A673 (cell line): ENCODE measurements at places on chromosomes 2 and 18. TPM values are rescaled to one million over a fixed set of nuclear protein-coding genes. Genes with fewer than 3 reads are reported as not detected.

Gene UGT1A10
- not detected in 2 replicates for total RNA-seq

DNA sequence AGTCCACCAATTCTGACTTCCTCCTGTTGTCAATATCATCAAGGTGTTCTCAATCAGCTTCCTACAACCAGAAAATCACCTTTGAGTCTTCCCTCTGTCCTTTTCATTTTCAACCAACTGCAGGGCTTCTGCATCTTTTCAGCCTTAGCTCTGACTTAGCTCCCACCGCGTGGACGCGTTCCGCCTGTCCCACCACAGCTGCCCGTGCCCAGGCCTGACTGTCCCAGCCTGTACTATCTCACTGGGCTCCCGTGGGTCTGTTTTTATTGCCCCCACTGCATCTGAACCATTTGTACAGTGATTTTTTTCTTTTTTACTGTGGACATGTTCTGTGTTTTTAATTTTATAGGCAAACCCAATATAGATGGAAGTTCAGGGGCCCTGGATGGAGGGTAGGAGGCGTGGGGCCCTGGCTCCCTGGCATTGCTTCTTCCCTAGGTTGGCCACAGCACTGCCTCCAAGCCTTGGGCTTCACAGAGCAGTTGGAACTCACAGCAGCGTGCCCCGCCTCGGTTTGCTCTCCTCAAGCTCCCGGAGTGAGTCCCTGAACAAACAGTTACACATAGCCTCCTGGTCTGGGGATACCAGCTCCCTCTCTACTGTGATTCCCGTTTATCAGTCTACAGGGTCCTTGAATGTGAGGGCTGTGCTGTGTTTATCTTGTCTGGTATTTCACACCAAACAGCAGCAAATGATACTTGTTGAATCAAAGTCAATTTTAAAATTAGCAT is 280.6 kb upstream of the PXDN start:
- no peaks in the 10 kb centered on the region for H3K36me3 ChIP-seq
- H3K27me3 ChIP-seq, result no peaks in the 10 kb centered on the region
- H3K27ac ChIP-seq, result no peak overlapping the region
- H3K4me3 ChIP-seq, result no peak overlapping the region
- H3K4me1 ChIP-seq, result no peaks in the 10 kb centered on the region

DNA sequence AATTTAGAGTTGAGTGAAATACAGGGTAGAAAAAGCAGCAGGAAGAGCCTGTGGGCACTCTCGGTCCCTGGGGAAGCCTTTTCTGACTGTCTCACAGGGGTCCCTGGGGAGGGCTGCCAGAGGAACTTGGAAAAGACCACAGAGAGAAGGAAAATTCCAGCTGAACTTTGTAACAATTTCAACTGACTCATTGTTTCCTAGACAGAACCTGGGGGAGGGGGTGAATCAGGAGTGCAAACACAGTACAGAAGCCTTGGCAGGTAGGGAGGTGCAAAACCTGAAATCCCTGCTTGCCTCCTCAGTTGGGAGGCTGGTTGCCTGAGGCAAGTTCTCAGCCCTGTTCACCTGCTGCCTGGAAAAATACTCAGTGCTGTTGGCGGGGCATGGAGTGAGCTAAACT is 106.8 kb downstream of the GRB14 start:
- H3K27ac ChIP-seq, result no peak overlapping the region
- no peak overlapping the region for H3K4me3 ChIP-seq
- DNase-seq, result peak; percentile 68
- H3K36me3 ChIP-seq, result no peaks in the 10 kb centered on the region
- H3K4me1 ChIP-seq, result no peaks in the 10 kb centered on the region

DNA sequence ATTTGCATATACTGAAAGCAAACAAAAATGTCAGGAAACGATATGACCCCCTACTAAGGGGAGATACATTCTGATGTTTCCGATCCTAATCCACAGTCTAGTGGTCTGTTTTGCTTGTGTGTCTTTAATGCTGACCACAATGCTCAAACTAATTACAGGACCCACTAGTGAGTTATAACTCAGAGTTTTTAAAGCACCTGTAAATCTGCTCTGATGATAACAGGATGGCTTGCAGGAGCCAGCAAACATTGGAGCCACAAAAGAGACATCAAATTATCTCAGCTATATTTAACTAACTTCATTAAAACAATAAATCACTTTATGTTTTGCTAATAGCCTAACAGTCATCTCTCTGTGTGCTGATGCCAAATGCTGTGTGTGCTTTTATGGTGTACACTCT is 300.3 kb downstream of the NBAS start:
- no peak overlapping the region for H3K27ac ChIP-seq
- H3K27me3 ChIP-seq, result no peaks in the 10 kb centered on the region
- DNase-seq, result no peak

Gene EFEMP1
- total RNA-seq, result 0.15 TPM in 1 of 2 replicates, not detected in the other

GRCh38 chr2:180678625-180678972 is 301.8 kb upstream of the UBE2E3 start:
- H3K36me3 ChIP-seq, result no peaks in the 10 kb centered on the region
- H3K4me1 ChIP-seq, result no peaks in the 10 kb centered on the region
- no peaks in the 10 kb centered on the region for H3K27me3 ChIP-seq
- H3K4me3 ChIP-seq, result no peak overlapping the region
- no peak overlapping the region for H3K27ac ChIP-seq

GRCh38 chr18:63439334-63439733 is 17.1 kb upstream of the VPS4B start:
- H3K4me3 ChIP-seq, result no peak overlapping the region
- H3K27ac ChIP-seq, result peak overlapping the region; percentile 71
- peak; percentile 87 for DNase-seq
- peaks cover 19% of the 10 kb centered on the region for H3K4me1 ChIP-seq
- H3K36me3 ChIP-seq, result no peaks in the 10 kb centered on the region
- no peaks in the 10 kb centered on the region for H3K27me3 ChIP-seq

- no peaks in the 10 kb centered on the region for H3K36me3 ChIP-seq
- H3K27me3 ChIP-seq, result no peaks in the 10 kb centered on the region
- H3K4me1 ChIP-seq, result no peaks in the 10 kb centered on the region
- no peak overlapping the region for H3K27ac ChIP-seq
- no peak overlapping the region for H3K4me3 ChIP-seq
These were observed 83.6 kb upstream of the PIK3C3 start for GRCh38 chr18:41871229-41872000.

Gene SKOR2
- total RNA-seq, result not detected in 2 replicates
